ENCODE measurements at places on chromosomes 1 and 21.

DNA sequence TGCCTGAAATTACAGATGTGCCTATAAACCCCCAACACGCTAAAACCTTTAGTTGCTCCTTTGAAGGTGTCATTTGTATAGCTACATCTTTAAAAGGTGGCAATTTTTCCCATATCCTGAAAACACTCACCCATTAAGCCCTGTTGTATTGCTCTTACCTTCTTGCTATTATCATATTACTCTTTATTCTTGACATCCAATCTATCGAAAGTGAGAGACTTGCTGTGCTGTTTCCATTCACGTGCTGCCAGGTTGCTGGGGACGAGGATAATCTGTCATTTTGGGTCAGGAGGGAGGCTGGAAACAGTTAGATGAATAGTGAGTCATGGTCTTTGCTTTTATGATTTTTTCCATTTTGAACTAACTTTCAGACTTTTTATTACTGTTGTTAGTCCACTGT, 213.0 kb upstream of the PRMT6 start:
- no peak for DNase-seq

GRCh38 chr1:230977761-230978490, 735 bp downstream of the TTC13 start:
- no peak for DNase-seq

GRCh38 chr1:39800471-39800835, 11.8 kb upstream of the BMP8B start:
- no peak for DNase-seq

DNA sequence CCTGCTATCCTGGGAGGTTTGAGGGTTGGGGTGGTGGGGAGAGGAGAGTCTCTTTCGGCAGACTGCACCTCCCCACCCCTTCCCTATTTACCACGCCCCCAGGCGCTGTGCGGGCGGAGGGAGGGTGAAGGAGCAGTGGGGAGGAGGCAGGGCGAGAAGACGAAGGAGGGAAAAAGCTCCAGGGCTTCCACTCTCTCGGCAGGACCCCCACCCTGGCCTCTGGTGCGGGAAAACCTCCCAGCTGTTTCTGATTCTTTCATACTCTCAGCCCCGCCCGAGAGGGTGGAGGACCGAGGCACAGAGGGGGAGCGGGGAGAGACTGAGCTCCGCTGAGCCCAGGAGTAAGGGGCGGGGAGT, 866 bp upstream of the WNT2B start:
- DNase-seq: no peak

GRCh38 chr1:5098981-5099385, 444.6 kb downstream of the AJAP1 start:
- no peak for DNase-seq

DNA sequence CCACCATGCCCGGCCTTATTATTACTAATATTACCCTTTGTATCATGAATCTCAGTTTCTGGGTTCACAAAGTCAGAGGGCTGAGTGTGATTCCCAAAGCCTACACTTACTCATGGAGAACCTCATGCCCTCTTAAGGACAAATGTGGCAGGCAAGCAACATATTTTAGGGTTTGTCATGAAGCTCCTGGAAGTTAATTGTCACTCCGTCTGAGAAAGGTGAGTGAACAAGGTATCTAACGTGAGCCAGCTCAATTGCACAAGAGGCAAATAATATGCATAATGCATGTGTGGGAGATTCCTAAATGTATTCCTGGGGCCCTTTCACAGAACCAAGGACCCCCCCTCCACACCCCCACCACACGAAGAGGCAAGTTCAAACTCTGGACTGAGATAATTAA, 10.1 kb upstream of the TIAM1 start:
- no peak for DNase-seq

GRCh38 chr1:197915862-197916499, 1.2 kb upstream of the LHX9 start:
- no peak for DNase-seq

- no peak for DNase-seq
Measured at GRCh38 chr1:201666645-201667044, 127.7 kb downstream of the NAV1 start.

GRCh38 chr21:45477176-45478114, 64.8 kb downstream of the SLC19A1 start:
- no peak for DNase-seq

- no peak for DNase-seq
Measured at GRCh38 chr1:100671601-100672000, 47.9 kb upstream of the VCAM1 start.

DNA sequence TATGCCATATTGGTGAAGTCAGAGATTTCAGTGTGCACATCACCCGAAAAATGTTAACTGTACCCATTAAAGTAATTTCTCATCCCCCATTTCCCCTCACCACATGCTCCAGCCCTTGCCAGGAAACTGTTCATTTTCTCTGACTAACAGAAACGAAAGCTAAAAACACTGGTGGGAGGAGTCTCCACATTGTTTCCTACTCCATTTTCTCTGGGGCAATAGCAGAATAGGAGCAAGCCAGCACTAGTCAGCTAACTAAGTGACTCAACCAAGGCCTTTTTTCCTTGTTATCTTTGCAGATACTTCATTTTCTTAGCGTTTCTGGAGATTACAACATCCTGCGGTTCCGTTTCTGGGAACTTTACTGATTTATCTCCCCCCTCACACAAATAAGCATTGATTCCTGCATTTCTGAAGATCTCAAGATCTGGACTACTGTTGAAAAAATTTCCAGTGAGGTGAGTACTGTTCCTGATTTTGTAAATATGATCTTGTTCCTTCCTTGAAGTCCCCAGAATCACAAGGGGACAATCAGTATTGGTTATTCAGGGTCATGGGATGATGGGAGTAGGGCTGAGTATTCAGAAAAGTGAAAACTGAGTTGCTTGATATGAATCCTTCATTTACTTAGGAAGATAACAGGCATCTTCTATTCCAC, at the start of gene IFI16:
Gene IFI16 (plus strand): TSS at position 204 of the 658 bp plus-strand sequence. CDS start 4,774 bp downstream, outside the sequence.
- no peak for DNase-seq

DNA sequence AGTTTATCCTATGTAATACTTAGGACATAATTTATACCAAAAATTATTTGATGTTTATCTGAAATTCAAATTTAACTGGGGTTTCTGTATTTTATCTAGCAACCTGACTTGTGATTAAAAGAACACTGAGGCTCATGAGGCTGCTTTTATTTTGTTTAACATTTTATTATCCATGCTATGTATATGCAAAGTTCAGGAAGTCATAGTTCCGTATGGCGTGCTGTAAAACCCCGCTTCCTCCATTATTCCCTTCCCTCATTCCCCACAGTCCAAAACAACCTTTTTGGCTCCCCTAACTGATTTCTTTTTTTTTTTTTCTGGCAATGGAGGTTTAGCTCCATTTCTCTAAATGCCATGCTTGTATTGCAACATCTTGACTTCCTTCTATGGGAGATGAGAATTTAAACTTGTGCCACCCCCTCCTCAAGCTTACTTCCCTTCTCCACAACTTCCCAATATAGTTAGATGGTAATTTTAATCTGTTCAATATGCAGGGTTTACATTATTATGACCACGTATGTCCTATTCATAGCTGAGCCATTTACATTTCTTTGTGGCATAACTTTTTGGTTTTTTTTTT, 138.0 kb upstream of the DNAH14 start:
- DNase-seq: no peak

DNA sequence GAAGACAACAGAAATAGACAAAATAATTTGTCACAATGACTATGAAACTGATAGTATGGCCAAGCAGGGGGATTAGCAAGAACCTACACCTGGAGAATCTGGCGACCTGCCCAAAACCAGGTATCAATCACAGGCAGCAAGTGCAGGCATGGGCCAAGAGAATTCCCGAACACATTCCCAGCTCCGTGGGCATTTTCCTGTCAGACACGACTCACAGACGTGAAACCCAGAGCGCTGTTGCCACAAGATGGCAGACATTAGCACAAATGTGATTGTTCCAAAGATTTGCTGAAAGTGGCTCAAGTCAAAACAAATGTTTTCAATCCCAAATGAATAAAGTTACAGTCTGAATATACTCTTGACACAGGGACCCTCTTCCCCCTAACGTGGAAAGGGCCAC, 36.8 kb downstream of the HLCS start:
- DNase-seq: no peak
